ENCODE measurements at places on chromosomes 16 and 17. TPM values are rescaled to one million over a fixed set of nuclear protein-coding genes. Genes with fewer than 3 reads are reported as not detected.

SEPTIN1 gene
- total RNA-seq: not detected

HSPB9 gene
- total RNA-seq: not detected

DNA sequence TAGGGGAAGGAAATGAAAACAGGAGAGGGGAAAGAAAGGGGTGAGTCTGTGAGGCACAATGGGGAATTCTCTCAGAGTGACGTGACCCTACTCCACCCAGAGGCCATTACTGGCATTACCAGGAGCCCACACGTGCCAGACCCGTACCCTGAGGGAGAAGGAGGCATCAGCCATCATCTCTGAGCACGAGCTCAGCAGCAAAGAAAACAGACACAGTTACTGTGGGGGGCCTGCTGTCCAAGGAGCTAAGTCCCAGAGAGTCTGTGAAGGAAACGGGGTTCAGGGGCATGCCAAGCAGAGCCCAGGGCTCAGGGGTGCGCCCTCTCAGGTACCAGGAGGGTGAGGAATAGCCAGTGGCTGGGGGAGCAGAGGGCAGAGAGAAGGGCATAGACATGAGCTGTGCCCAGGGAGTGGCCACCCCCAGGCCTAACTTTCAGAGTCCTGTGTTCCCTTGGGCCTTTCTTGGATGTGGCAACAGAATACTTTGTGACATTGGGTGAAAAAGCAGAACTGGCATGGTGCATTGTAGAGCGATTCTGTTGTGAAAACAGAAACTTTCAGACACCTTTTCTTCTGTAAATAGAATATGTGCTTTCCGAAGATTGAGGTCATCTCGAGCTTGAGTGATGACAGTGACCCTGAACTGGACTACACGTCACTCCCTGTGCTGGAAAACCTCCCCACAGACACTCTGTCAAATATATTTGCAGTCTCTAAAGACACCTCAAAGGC, 11.3 kb downstream of the TAF1C start:
- peaks cover 15% of the 10 kb centered on the region for H3K4me1 ChIP-seq
- H3K27ac ChIP-seq: no peak overlapping the region
- no peaks in the 10 kb centered on the region for H3K27me3 ChIP-seq
- no peak overlapping the region for H3K4me3 ChIP-seq

GRCh38 chr17:20244671-20245070, 222.7 kb downstream of the LGALS9B start:
- H3K4me3 ChIP-seq: no peak overlapping the region
- no peaks in the 10 kb centered on the region for H3K4me1 ChIP-seq
- H3K27ac ChIP-seq: no peak overlapping the region
- H3K36me3 ChIP-seq: peaks cover 13% of the 10 kb centered on the region
- H3K27me3 ChIP-seq: no peaks in the 10 kb centered on the region

GRCh38 chr16:63613701-63614100, 1508.2 kb downstream of the CDH11 start:
- peak; percentile 4 for DNase-seq
- H3K27me3 ChIP-seq: no peaks in the 10 kb centered on the region
- no peak overlapping the region for H3K27ac ChIP-seq

DNA sequence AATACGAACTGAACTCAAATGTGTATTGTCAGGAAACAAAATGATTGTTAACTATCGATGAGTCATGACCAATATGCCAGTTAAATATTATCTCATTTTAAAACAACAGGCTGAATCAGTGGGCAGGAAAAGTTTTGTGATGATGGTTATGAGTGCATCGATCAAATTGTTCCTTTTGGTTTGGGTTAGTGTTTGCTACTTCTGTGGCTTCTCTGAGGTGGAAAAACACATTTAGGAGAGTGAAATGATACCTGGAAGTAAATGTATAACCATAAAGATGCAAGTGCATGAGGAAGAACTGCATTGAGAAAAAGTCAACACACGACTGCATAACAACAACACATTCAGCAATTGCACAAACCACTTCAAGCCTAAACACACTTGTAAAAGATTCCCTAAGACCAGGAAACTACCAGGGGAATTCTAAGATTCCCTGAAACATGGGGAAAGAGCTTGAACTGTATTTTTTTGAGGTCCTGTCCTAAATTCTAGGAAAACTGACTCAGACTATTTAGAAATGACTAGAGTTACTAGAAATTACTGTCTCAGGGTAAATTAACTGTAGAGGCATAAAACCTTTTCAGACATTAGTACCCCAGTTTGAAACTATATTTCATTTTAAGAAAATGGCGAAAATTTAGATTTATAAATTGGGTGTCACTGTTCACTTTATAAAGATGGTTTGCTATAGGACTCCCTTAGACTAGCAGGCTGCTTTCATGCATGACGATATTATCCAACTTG, 44.8 kb downstream of the CDYL2 start:
- H3K36me3 ChIP-seq: no peaks in the 10 kb centered on the region
- H3K27ac ChIP-seq: no peak overlapping the region
- H3K27me3 ChIP-seq: no peaks in the 10 kb centered on the region
- no peaks in the 10 kb centered on the region for H3K4me1 ChIP-seq
- no peak for DNase-seq
- H3K4me3 ChIP-seq: no peak overlapping the region

Measured in IMR-90 (cell line).